ENCODE measurements at places on chromosomes 3 and 15.

- DNase-seq: no peak
These were observed 178.3 kb downstream of the IGF1R start for GRCh38 chr15:98826658-98827057.

GRCh38 chr15:76198456-76199105 is 112.7 kb downstream of the ETFA start:
- no peak for DNase-seq

DNA sequence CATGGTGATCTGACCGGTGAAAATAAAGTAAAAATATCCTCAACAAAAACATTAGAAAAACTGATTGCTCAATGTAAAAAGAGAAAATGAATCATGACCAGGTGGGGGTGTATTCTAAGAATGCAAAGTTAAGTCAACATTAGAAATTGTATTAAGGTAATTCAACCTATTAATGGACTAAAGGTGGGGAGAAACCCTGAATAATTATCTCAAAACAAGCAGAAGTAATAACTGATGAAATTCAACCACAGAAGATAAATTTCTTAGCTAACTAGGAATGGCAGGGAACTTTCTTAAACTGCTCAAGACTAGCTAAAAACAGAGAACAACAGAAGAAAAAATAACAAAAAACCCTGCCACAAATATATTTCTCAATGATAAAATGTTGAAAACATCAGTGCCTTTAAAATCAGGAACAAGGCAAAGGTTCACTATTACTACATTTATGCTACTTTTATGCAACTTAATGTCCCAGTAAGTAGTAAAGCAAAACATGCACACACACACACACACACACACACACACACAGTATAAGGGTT is 204.4 kb upstream of the THBS1 start:
- no peak for DNase-seq

DNA sequence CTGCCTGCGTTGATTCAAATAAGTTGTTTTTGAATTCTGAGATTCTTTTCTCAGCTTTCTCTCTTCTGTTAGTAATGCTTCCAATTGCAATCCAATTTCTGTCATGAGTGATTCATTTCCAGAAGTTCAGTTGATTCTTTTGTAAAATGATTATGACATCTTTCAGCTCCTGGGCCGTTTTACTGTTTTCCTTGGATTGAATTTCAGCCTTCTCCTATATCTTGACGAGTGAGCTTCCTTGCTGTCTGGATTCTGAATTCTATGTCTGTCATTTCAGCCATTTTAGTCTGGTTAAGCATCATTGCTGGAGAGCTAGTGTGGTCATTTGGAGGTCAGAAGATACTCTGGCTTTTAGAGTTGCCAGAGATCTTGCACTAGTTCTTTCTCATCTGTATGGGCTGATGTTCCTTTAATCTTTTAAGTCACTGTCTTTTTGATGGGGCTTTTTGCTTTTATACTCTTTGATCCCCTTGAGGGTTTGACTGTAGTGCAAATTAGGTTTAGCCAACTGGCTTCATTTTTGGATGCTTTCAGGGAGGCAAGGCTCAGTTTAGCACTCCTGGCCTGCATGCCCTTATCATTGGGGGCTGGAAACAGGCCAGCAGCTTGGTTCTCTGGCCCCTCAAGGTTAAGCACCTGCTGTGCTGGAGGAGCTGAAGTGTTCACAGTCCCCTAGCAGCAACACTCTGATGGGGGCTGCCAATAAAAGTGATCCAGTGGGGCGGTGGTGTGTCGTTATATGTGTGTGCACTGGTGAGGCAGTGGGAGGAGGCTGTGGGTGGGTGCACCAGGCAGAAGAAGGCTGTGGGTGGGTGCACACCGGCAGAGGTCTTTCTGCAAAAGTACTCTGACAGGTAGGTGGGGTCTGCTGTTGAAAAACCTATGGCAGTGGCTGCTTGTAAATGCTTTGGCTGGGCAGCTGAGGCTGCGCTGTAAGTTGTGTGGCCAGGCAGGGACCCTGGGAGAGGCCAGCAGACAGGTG is 51.2 kb downstream of the MCTP2 start:
- DNase-seq: no peak

DNA sequence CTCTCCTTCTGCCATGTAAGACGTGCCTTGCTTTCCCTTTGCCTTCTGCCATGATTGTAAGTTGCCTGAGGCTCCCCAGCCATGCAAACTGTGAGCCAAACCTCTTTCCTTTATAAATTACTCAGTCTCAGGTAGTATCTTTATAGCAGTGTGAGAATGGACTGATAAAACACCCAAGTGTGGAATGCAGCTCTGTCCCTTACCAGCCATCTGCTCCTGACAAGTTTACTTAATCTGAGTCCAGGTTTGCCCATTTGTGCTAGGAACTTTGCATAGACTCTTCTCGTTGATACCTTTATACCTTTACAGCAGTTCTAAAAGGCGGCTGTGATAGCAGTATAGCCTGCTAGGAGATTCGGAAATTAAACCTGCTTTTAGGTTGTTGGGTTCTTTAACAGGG is 48.1 kb downstream of the SLC25A26 start:
- no peak for DNase-seq

DNA sequence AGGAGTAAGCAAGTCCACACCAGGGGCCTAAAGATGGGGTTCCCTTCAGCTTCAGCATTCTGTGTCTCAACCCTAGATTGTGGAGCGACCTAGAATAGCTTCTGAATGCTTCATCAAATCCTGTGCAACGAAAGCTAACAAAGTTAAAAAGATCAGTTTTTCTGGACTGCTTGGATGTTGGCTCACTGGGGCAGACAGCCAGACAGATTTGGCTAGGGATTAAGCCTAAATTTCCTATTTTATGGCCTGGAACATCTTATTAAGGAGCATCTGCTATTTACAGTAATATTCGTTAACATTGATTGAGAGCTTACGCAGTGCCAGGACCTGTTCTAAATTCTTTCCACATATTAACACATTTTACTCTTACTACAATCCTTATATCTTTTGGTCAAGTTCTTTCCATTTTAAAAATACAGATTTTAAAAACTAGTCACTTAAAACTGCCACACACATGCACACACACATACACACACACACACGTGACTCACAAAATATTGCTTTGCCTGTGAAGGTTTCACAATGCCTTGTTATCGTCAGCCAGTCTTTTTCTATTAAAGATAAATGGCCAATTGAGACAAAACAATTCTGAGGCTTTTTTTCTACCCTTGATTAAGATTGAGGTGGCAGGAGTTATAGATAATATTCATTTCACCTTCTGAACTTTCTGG is 173.3 kb upstream of the SNTN start:
- no peak for DNase-seq

DNA sequence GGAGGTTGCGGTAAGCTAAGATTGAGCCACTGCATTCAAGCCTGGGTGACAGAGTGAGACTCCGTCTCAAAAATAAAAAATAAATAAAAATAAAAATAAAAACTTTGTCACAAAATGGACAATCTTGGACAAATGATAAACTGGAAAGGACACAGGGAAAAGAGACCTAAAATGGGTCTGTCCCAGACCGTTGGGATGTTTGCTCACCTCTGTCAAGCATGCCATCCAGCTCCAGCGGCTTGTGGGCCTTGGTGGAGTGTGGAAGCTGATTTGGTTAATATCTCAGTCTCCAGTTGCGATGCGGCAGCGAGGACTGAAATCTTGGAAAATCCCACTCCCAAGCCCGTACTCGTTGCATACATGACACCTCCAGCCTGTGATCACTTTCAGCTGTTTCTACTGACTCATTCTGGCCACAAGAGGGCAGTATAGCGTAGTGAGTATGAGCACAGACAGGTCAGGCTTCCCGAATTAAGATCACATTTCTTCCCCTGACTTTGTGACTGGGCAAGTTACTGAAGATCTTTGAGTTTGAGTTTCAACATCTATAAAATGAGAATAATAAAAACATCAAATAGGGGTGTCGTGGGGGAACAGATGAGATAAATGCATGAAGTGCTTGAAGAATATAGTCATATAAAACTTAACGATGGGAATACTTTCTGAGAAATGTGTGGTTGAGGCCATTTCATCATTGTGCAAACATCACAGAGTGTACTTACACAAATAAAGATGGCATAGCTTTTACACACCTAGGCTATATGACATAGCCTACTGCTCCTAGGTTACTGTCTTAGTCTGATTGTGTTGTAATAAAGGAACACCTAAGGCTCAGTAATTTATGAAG is 19.6 kb upstream of the MOBP start:
- DNase-seq: peak; percentile 41

DNA sequence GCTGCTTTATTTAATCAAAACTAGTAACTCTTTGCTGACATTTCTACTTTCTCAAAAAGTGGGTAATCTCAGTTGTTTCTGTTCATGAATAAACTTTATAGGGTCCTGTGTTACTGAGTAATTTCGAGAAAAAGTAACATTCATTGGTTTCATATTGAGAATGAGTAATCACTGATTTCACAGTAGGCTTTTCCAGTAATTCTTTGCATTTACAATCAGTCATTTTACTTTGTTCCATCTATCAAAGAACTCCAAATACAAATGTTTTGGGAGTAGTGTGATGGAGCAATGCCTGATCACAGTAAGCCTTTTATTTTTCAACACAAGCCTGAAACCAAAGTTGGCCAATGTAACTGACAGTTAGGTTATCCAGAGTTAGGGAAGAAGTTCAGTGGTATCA is 353.6 kb downstream of the ULK4 start:
- no peak for DNase-seq

- no peak for DNase-seq
These were observed 94.0 kb downstream of the WDR76 start for GRCh38 chr15:43920815-43921214.

GRCh38 chr15:26372706-26373105 is 400.2 kb downstream of the GABRB3 start:
- no peak for DNase-seq

- no peak for DNase-seq
These were observed 33.0 kb downstream of the PAQR9 start for GRCh38 chr3:142930463-142930862.

DNA sequence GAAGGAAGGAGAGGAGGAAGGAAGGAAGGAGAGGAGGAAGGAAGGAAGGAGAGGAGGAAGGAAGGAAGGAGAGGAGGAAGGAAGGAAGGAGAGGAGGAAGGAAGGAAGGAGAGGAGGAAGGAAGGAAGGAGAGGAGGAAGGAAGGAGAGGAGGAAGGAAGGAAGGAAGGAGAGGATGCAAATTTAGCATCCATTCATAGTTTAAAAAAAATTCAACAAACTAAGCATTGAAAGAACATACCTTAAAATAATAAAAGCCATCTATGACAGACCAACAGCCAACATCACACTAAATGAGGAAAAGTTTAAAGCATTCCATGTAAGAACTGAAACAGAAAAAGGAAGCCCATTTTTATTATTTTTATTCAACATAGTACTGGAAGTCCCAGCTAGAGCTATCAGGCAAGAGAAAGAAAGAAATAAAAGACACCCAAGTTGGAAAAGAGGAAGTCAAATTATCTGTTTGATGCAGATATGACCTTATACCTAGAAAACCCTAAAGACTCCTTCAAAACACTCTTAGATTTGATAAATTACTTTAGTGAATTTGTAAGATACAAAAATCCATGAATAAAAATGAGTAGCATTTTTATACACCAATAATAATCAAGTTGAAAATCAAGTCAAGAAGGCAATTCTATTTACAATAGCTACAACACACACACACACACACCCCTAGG is 52.2 kb upstream of the FXR1 start:
- no peak for DNase-seq

DNA sequence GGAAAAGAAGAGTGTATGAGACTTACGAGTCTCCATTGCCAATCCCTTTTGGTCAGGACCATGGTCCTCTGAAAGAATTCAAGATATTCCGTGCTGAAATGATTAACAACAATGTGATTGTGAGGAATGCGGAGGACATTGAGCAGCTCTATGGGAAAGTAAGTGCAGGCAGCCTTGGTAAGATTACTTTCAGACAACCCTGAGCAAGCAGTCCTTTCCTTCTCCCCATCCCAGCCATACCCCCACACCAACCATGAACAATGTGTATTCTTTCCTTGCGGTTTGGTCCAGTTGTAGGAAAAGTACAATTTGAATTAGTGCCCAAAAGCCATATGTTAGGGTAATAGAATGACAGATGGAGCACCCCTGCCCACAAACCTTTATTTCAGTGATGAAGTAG is 5.6 kb downstream of the TSEN2 start:
- DNase-seq: no peak

GRCh38 chr3:70539908-70540307 is 227.5 kb upstream of the MDFIC2 start:
- no peak for DNase-seq

DNA sequence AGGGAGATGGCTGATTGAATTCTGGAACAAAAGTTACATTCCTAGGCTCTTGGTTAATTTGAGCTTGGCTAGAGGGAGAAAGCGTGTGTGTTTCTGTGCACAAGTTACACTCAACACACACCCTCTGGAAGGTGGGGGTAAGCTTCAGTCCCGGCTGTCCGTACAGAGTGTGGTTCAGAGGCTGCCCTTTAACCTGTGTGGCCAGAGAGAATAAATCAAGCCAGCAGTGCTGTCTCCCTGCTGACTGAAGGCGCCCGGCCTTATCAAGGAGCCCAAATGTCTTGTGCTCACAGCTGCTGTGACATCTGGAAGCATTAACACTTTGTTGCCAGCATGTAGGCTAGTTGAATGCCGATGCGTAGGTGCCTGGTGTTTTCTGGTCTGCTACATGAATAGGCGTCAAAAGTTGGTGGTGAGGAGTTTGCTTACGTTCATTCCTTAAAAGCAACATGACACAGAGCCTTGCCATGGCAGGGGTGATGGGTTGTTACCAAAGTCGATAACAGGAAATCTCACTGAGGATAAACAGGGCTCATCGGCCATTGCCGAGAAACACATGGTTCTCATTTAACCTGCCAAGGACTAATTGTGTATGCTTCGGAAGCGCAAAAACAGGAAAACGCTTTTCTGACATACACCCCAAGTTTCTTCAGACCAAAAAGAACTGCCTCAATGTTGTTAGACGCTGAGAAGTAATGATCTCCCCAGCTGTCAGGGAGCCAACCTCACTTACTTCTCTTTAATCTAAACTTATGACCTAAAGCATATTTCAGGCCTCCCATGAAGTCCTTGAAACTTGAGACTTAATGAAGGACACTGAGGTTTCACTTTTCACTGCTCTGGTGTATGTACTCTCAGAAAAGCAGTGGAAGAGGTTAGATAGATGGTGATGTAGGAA is 95.8 kb upstream of the CTDSPL start:
- DNase-seq: no peak

DNA sequence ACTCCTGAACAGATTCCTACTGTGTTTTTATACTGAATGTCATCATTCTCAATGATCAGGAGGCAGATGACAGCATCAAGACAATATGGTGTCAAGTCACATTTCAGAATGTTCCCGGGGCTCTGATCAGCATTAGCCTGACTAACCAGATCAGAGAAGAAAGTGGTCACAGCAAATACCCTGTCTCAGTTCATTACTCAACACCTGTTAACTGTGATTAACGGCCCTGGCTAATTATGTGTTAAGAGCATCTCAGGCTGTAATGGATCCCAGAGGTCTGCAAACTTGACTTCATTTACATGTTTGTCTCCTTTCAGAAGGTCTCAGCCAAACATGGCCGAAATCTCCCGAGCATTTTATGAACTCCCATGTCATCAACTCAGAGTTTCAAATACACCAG is 833.7 kb downstream of the FHIT start:
- no peak for DNase-seq

All from GM12864 (cell line).